Effector memory CD4-positive, alpha-beta T cell (primary cell): ENCODE measurements at places on chromosomes 1 and 21.

DNA sequence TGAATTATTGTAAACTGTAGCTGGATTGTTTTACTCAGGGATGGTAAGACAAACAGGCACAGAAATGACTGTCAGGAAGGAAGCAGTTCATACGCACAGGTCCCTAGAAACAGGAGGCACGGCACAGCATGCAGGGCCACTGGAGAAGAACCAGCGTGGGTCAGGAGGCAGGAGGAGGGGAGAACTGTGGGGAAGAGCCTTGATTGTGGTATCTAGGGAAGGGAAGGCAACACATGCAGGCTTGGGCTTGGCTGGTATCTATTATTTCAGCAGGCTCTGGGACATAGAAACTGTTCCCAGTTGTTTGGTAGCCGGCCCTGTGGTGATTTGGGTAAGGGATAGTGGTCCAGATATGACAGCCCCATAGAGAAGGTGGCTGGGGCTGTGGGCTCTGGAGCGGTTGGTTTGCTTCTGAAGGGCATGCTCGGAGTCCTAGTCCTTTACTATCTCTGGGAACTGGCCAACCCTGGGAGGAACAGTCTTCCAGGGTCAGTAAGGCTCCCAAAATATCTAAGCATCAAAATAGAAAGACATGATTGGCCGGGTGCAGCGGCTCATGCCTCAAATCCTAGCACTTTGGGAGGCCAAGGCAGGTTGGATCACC, 43.1 kb upstream of the CCSAP start:
- no peak for DNase-seq

DNA sequence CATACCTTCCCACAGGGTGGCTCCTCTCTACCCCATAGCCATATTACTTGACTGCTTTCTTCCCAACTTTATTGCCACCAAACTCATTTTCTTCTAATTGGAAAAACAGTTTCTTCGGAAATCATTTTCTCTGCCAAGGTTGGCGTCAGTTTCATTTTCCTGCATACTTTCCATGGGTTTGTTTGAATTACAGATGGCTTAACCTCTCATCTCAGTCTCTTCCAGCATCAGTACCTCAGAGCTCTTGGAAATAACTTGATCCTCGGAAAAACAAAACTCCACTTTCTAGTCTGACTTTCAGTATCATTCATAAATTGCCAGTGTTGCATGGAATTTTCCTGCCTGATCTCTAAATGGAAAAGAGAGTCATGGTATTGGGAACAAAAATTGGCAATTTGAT, 20.3 kb upstream of the PRDM2 start:
- no peak for DNase-seq

GRCh38 chr1:182766881-182767645, 22.5 kb upstream of the NPL start:
- DNase-seq, result no peak

DNA sequence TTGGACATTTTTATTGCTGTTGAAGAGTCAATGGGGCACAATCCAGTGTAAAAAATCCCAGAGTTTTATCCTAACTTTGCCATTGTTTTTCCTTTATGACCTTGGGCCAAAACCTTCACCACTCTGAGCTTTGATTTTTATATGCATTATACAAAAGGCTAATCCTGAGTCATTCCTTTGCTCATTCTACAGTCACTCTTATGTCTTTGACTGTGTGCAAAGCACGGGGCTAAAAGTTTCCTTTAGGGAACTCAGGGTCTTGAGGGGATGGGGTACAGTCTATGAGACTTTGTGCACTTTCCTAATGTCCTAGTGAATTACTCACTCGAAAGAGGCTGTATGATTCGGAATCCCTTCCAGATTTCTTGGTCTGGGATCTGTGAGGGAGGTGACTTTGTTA, 543.2 kb upstream of the CAMK1G start:
- no peak for DNase-seq

GRCh38 chr1:92623187-92623778, 136.6 kb upstream of the GFI1 start:
- DNase-seq, result no peak

DNA sequence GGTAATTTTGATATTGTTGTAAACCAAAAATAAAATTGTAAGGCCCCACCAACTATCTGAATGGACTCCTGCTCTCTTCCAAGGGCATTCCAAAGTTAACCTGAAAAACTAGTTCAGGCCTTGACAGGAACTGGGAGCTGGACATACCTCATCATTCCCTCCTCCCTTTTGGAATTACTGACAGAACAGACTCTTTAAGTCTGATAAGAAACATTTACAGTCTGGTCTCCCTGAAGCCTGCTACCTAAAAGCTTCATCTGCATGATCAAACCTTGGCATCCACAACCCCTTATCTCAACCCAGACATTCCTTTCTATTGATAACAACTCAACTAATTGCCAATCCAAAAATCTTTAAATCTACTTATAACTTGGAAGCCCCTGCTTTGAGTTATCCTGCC, 123.8 kb downstream of the TLR5 start:
- no peak for DNase-seq

GRCh38 chr1:12069623-12070244, 6.6 kb downstream of the TNFRSF8 start:
- no peak for DNase-seq
